ENCODE measurements at places on chromosomes 6 and 20. TPM values are rescaled to one million over a fixed set of nuclear protein-coding genes. Genes with fewer than 3 reads are reported as not detected.
A peak's percentile ranks its signal among the peaks of the same experiment; 100 is the strongest.

PGM3 gene
- 28.9 TPM for total RNA-seq

B3GAT2 gene
- 0.05 TPM for total RNA-seq

LIME1 gene
- 9.3 TPM for total RNA-seq

E2F1 gene
- total RNA-seq, result 45.4 TPM

- H3K4me3 ChIP-seq, result no peak overlapping the region
- no peaks in the 10 kb centered on the region for H3K36me3 ChIP-seq
Measured at GRCh38 chr6:112362812-112363570, 15.9 kb downstream of the RFPL4B start.

DNA sequence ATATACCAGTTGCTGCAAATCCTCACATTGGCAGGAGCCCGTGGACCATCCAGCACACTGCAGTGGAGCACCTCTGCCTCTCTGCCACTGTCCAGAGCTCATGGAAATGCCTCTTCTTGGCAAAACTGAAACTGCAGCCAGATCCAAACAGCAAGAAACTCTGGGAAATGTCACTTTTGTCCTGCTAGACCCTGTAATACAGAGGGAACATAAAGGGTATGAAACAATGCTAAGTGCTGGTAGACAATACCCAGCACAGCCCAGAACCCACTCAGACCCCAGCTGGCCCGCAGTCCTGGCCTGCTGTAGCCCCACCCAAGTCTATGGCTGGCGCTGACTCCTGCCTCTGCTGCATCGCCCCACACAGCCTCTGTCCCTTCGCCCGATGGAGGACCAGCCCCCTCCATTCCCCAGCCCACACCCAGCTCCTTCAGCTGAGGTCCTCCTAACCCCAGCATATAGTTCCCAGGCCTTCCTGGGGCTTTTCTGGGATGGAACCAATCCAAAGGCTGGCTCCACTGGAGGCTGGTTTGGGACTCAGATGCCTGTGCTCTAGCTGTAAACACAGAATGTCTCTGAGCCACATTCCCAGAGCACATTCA lies 242.5 kb downstream of the LRFN2 start:
- H3K27me3 ChIP-seq, result peaks cover 2% of the 10 kb centered on the region
- DNase-seq, result no peak
- H3K36me3 ChIP-seq, result no peaks in the 10 kb centered on the region
- H3K4me1 ChIP-seq, result no peaks in the 10 kb centered on the region
- H3K27ac ChIP-seq, result no peak overlapping the region

DNA sequence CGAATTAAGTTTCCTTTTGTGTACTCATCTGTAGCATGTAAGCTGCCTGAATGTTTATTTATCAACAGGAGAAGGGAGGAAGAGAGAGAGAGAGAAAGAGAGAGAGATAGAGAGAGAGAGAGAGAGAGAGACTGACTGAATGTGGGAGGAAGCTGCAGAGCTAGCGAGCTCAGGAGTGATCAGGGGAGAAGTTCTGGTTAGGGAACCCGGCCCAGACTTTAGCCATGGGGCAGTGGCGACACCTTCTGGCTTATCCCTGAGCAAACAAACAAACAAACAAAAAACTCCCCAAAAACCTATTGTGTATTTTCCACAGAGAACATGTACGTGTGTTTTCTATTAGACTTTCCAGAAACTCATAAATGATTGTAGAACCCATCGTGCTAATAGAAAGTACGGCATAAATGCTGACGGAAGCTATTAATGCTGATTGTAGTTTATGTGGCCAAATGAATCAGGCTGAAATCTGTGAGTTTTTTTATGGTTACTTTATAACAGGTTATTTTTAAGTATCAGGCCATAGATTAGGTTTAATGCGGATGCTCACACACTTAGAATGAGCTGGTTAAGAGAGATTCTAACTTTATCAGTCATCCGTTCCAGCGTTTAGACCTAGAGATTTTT lies 92.8 kb downstream of the CLIC5 start:
- peak overlapping the region; percentile 88 for H3K27ac ChIP-seq
- H3K4me3 ChIP-seq, result peak overlapping the region; percentile 74
- no peaks in the 10 kb centered on the region for H3K36me3 ChIP-seq
- no peaks in the 10 kb centered on the region for H3K27me3 ChIP-seq
- H3K4me1 ChIP-seq, result peaks cover 43% of the 10 kb centered on the region

DNA sequence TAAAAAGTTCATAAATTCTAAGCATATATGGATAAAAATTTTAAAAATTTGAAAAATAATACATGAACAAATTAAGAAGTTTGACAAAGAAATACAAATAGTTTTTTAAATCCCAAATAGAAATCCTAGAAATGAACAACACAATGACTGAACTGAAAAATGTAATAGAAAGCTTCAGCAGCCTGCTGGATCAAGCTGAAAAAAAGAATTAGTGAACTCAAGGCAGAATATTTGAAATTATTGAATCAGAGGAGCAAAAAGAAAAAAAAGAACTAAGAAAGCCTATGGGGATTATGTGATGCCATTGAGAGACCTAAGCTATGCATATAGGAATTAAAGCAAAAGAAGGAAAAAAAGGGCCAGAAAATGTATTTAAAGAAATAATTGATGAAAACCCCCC lies 39.9 kb upstream of the TFB1M start:
- no peak overlapping the region for H3K27ac ChIP-seq
- H3K4me3 ChIP-seq, result no peak overlapping the region
- no peaks in the 10 kb centered on the region for H3K4me1 ChIP-seq
- DNase-seq, result no peak

DNA sequence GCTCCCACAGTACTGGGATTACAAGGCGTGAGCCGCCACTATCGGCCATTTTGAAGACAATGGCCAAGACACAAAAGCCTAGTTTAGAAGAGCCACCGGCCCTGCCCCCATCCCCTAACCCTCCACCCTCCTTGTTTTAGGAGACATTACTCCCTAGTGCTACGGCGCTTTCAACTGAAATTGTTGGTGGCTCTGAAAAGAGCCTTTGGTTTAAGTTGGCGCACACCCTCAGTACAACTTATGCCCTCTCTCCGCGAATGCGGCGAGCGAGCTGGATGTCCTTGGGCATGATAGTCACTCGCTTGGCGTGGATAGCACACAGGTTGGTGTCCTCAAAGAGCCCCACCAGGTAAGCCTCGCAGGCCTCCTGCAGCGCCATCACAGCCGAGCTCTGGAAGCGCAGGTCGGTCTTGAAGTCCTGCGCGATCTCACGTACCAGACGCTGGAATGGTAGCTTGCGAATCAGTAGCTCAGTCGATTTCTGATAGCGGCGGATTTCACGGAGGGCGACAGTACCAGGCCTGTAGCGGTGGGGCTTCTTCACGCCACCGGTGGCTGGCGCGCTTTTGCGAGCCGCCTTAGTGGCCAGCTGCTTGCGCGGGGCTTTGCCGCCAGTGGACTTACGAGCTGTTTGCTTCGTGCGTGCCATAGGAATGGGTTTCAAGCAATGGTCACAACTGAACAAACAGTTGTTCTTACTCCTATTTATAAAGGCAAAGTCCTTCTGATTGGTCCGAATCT lies 114.9 kb upstream of the BTN3A2 start:
- DNase-seq, result peak; percentile 70
- peak overlapping the region; percentile 98 for H3K27ac ChIP-seq
- peak overlapping the region; percentile 93 for H3K4me3 ChIP-seq
- peaks cover 44% of the 10 kb centered on the region for H3K4me1 ChIP-seq
- no peaks in the 10 kb centered on the region for H3K27me3 ChIP-seq
- H3K36me3 ChIP-seq, result no peaks in the 10 kb centered on the region

DNA sequence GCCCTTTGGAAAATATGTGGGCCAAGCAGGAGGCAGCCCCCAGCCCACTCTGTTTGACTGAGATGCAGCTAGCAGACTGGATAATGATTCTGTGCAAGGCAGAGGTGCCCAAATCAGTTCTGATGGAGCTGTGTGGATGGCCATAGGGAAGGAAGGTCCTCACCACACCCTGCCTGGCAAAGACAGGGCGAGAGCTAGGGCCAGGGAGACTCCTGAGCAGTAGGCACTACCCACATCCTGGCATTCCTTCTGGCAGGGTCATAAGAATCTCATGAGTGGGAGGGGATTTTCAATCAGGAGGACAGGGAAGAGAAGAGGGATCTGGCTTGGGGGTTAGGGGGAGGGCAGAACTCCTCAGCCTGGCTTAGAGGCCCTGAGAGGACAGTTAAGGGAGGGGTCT lies 18.6 kb upstream of the TREM2 start:
- peaks cover 20% of the 10 kb centered on the region for H3K4me1 ChIP-seq
- no peak for DNase-seq
- H3K27ac ChIP-seq, result no peak overlapping the region

DNA sequence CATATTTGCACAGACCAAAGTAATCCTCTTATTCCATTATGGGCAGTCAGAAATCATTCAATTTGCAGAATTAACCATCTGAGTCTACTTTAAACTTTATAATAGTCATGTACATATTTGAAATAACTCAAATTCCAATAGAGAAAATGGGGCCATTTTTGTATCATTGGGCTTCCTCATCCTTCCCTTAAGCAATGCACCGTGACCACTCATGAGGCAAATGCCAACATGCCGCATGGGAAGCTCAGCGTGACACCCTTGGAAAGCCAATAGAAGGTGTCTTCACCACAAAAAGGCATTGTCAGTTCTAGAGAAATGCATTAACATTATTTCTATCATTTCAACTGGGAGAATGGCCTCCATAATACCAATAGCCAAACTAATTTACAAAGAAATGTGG lies 38.5 kb downstream of the SIM1 start:
- H3K36me3 ChIP-seq, result no peaks in the 10 kb centered on the region
- no peak for DNase-seq
- no peaks in the 10 kb centered on the region for H3K4me1 ChIP-seq
- no peaks in the 10 kb centered on the region for H3K27me3 ChIP-seq
- H3K27ac ChIP-seq, result no peak overlapping the region

DNA sequence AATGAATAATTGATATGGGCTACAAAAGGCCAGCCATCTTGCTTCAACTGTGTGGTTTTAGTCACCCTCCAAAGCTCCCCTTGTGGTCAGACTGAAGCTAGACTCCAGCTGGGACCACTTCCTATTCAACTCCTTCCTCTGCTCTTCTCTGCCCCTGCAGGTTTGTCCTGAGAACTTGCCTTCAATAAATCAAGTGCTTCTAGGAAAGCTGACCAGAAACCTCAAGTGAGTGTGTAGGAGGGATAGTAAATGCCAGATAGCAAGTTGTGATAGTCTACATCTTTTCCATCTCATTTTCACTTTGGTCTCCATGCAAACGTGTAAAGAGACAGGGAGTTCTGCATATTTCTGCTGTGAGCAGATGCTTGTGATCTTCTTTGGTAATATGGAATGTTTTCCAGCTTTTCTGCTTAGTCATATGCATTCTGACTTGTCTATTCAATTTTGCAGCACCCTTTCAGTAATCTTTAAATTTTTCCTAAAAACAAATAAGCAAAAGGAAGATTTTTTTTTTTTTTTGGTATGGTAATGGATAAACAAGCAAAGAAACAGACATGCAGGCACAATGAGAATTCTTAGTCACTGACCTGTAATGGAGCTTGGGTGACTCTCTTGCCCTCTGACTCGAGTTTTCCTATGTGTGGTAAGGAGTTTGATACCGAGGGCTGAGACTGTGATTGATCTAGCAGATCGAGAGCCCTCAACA lies 201.3 kb upstream of the BTBD3 start:
- no peak overlapping the region for H3K27ac ChIP-seq
- H3K4me1 ChIP-seq, result no peaks in the 10 kb centered on the region

DNA sequence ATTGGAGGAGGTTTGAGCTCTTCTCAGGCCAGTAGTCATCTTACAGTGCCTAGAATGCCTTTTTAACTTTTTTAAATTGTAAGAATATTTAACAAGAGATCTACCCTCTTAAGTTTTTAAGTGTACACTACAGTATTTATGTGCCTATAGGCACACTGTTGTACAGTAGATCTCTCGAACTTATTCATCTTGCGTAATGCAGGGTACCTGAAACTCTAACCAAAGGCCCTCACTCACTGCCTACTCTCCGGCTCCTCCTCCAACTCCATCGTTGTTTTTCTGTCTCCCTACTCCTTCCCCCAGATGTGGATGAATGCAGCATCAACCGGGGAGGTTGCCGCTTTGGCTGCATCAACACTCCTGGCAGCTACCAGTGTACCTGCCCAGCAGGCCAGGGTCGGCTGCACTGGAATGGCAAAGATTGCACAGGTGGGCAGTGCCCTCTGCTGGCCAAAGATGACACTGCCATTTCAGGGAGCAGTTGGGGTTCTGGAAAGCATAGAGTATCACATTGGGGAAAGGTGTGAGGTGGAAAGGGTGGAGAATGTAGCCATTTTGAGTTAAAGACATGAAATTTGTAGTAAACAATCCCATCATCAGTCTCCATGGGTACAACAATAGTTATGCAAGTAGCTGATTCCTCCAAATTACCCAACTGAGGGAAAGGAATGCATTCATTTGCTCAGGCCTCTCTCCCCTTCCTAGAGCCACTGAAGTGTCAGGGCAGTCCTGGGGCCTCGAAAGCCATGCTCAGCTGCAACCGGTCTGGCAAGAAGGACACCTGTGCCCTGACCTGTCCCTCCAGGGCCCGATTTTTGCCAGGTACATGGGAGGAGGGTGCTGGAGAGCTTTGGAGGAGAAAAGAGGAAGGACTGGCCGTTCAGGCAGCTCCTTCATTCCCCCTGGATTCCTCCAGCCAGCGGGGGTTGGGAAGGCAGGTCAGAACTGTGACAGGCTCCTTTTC lies 18.4 kb upstream of the ZNF76 start:
- DNase-seq, result peak; percentile 71
- H3K36me3 ChIP-seq, result no peaks in the 10 kb centered on the region
- no peak overlapping the region for H3K4me3 ChIP-seq
- H3K4me1 ChIP-seq, result peaks cover 4% of the 10 kb centered on the region
- no peaks in the 10 kb centered on the region for H3K27me3 ChIP-seq
- H3K27ac ChIP-seq, result no peak overlapping the region

DNA sequence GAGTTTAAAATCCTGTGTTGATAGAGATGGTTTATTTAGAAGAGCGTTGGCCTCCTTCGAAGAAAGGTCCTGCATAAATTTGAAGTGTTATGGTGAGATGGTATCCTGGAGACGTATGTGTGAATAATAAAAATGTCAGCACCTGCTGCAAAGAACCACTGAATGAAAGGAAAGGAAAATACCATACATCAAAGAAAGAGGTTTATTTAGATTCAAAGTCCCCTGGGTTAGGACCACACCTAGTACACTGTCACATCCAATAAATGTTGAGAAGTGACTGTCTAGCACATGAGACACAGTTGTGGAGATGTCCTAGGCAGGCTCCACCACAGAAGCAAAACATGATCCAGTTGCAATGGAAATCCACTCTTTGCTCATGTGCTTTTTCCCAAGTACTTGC lies 214.7 kb downstream of the PAX1 start:
- H3K27ac ChIP-seq, result no peak overlapping the region
- H3K4me3 ChIP-seq, result no peak overlapping the region
- no peaks in the 10 kb centered on the region for H3K4me1 ChIP-seq
- H3K27me3 ChIP-seq, result no peaks in the 10 kb centered on the region
- no peak for DNase-seq

Measured in natural killer cell treated with Interleukin-12 subunit alpha and Interleukin-12 subunit beta and Interleukin-15 and Interleukin-18, amount 100 ng/mL, for 72 hours (primary cell).